Stimulated activated CD4-positive, alpha-beta T cell treated with anti-CD3 and anti-CD28 coated beads, Interleukin-2, amount 100 ng/mL, for 48 hours (primary cell): ENCODE measurements at places on chromosomes 6 and 20.

- no peak for DNase-seq
These were observed 10.9 kb upstream of the TMEM14B start for GRCh38 chr6:10736731-10737130.

- DNase-seq: no peak
These were observed 1375.0 kb downstream of the EPHA7 start for GRCh38 chr6:92044312-92044711.

DNA sequence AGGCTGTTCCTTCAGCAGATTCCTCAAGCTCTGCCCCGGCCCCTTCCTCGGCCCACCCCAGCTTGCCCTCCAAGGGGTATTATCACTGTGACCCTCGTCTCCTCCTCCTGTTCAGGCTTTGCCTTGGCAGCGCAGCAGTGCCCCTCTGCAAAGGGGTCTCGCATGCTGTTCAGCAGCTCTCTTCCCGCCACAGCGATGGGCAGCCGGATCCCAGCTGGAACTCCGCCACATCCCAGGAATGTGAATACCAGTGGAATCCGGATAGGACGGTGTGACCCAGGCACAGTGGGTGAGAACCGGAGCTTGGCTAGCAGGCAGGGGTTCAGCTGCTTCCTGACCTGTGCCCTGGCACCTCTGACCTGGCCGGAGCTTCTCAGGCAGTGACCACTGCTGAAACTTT is 52.9 kb downstream of the RNASET2 start:
- no peak for DNase-seq

- DNase-seq: no peak
These were observed 18.4 kb downstream of the LHFPL5 start for GRCh38 chr6:35823601-35824000.

DNA sequence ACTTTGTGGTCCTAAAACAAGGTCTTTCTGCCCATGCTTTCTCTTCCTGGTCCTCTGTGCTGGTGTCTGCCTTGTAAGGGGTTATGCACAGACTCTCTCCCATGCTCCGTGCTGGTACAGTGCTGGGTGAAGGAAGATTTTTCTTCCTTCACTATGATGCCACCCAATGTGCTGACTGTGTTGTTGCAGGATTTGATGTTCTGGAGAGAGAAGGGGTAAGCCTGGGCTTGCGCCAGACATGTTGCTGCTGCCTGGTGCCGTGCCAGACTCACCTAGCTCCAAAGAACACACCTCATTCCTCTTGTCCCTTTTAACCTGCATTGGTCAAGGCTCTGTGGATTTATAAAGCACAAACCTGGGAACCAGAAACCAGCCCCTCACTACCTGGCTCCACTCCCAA is 28.4 kb upstream of the ARMH2 start:
- DNase-seq: no peak

DNA sequence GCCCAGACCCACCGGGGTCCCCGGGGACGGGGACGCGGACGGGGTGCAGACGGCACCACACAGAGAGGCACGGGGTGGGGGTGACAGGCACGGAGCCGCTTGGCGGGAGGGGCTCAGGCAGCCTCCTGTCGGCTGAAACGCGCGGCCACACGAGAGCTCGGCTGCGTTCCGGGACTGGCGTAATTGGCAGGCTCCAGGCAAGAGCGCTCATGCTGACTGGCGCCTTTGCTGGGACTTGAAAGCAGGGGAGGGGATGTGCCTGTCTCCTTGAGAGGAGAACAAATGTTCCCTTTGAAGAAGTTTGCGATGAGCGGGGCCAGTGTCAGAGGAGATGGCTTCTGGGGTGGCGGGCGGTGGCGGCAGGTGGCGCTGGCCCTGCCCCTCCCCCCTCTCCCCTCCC is 25.8 kb downstream of the BHLHE23 start:
- no peak for DNase-seq

DNA sequence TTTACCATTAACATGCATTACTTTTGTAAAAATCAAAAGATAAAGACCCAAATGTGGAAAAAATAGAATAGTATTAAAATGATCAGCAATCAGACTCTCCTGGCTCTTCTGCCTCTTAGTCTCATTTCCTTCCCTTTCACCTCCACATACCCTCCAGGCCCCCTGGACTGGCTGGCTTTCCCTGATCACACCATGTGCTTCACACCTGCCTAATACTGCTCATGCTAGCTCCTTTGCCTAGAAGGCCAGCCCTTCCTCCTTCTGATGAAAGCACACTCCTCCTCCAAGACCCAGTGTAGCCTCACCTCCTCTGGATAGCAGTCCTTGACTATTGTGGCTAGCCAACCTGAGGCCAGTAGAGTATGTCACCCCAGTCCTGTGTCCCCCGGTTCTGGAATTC is 182.0 kb upstream of the HEY2 start:
- DNase-seq: no peak

- no peak for DNase-seq
These were observed 360.0 kb downstream of the CD83 start for GRCh38 chr6:14477559-14477958.

- DNase-seq: no peak
These were observed 46.6 kb upstream of the SRF start for GRCh38 chr6:43124481-43124880.

GRCh38 chr6:114580882-114581281 is 238.1 kb upstream of the HS3ST5 start:
- DNase-seq: no peak

DNA sequence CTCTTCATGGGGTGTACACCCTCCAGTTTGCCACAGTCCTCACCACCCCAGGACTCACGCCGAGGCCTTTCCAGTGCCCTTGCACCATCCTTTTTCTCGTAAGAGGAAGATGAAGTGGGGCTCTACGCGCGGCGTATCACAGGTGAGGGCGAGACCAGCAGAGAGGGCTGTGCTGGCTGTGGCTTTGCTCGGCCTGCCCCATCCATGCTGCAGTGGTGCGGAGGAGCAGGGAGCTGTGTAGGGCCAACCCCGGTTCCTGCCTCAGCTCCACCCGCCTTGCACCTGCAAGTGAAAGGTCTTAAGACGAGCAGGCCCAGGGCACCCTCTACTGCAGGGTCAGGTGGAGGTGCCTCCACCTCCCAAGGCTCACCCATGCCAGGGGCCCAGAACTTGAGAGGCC is 24.1 kb downstream of the RBCK1 start:
- no peak for DNase-seq

- no peak for DNase-seq
These were observed 17.4 kb downstream of the SPINT3 start for GRCh38 chr20:45497971-45498494.

DNA sequence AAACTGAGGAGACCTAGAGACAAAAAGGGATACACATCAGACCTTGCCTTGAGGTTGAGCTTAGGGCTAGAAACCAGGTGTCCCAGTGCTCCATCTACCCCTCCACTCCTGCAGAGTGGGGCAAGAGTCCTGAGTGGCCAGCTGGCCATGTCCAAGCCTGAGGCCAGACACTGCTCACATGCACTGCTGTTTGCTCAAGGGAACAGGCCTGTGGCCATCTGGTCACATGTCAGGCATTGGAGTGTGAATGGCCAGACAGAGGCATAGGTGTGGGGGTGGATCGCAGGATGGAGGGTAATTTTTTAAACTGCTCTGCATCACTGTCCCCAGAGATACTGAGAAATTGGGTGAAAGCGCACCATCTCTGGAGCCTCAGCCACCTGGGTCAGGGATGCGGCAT is 30.5 kb downstream of the MAFB start:
- DNase-seq: no peak

DNA sequence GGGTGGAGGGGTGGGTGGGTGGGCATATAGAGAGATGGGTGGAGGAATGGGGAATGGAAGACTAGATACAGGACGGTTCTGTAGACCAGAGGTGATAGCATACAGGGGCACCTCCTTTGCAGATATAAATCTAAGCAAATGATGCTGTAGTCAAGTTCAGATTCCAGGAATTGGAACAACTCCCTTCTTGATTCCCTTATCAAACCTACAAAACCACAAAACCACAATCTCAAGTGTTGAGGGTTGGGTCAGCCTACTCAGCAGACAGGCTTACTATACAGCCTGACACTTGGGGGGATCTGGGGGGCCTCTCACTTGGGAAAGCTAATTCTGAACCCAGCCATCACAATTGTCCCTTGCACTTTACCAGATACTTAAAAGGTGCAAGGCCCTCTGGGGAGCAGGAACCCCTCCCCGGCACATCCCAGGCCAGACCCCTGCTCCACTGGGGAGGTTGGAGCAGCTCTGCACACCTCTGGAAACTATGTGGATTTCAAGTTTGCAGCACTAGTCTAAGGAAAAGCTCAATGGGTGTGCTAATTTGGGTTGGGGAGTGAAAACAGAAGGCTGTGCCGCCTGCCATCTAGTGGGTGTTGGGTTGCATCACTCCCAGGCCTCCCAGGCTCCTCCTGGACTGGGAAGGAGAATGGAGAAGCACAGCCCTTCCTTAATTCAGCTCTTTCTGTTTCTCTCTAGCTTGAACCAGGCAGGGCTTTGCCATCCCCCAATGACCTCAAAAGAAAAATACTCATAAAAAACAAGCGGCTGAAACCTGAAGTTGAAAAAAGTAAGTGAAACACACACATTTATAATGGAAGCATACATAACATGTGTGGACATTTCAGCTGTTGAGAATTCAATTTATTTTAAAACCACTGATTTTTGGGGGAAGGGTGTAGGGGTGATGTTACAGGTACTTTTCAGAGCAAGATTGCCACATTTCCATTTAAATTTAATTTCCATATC is 121.2 kb upstream of the LAMP5 start:
- no peak for DNase-seq

GRCh38 chr6:2792330-2793110 is 27.3 kb downstream of the WRNIP1 start:
- no peak for DNase-seq

DNA sequence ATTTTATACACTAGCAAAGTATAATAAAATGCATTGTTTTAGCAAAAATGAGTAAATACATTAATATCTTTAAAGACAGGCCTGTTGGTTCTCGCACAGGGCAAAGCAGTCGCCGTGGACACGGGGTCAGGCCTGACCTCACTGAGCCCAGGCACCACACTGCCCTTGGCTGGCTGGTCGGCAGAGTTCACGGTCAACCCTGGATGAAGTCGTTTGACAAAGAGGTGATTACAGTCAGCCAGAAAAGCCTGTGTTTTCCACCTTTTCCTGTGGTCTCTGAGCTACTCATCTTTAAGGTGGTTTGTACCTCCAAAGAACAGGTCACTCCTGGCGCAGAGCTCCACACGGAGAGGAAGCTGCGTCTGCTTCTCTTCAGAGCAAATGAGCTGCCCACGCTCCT is 191.5 kb downstream of the DLL1 start:
- no peak for DNase-seq

GRCh38 chr6:81263531-81264168 is 488.8 kb downstream of the TENT5A start:
- DNase-seq: no peak

- DNase-seq: no peak
These were observed 10.7 kb downstream of the TRAM2 start for GRCh38 chr6:52566201-52566600.

DNA sequence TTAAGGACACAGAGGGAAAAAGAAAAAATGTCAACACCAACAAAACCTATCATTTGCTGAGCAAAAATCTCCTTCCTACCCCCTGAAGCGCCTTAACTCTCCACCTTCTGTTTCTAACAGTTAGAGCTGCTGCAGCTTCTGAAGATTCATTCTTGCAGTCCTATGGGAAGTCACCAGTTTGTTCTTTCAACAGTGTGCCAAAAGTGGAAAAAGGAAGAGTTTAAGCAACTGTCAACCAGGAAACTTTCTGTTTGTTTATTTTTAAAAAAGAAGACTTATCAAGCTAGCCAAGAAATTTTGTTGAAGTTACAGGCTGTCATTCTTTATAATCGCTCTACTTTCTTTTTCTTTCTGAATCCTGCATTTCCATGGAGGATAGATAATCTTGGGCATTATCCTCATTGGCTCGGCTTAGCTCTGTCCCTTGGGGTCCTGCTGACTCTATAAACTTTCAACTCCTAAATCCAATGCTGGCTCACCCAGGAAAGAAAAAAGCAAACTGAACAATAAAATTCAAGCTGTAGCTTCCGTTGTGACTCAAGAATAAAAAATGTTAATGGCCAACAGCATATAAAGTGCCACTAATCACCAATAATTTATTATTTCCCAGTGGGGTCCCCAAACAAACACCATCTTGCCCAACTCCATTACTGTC is 172.8 kb upstream of the CITED2 start:
- no peak for DNase-seq

- no peak for DNase-seq
These were observed 162.4 kb upstream of the KCNG1 start for GRCh38 chr20:51185277-51185676.

GRCh38 chr6:89145091-89145955 is 532 bp upstream of the PM20D2 start:
- peak; percentile 22 for DNase-seq

GRCh38 chr6:11404838-11405237 is 132.7 kb upstream of the TMEM170B start:
- DNase-seq: no peak

- no peak for DNase-seq
These were observed 82.9 kb upstream of the MARCKS start for GRCh38 chr6:113774127-113774825.

DNA sequence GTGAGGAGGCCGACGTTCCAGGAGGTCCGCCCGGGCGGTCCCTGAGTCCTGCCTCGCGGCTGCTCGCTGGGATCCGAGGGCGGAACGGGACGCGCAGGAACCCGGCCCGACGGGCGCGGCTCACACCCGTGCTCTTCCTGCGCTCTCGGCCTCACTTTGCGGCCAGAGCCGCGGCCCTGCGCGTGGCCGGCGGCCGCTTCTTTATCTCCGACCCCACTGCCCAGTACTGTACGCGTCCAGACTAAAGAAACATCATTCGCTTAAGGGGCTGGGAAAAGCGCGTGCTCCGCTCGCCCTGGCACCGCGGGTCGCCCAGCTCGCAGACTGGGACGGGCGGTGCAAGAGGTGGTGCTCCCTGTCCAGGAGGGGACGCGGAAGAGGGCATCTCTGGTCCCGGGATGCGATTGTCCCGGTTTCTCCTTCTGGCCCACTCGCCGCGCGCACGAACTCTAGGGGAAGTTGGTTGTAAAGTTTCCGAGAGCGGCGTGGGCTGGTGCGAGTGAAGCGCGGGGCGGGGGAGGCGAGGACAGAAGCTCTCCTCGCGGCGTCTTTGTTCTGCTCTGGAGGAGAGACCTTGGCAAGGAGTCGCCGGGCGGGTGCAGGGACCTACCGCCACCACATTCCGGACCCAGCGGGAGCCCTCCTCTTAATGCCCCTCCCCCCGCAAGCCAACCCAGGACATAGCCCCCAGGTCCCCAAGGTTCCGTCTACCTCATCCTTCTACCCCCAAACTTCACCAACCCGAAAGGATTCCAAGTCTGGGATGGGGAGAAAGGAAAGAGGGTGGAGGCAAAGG is 71.0 kb downstream of the SOX4 start:
- DNase-seq: no peak

DNA sequence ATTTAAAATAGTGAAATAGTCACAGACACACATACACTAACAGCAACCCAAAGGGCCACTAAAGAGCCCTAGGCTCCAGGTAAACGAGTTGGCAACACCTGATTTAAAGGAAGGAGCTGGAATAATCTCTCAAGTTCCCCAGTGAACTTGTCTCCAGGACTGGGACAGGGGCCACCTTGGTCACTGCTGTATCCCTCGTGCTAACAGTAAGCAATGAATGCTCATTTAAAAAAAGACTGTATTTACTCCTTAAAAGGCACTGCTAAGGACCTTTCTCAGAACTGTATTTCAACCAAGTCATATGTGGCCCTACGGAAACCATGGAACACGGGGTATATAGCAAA is 1.3 kb downstream of the DIDO1 start:
- DNase-seq: no peak
